H4 (cell line): ENCODE measurements at places on chromosomes 3 and 15. TPM values are rescaled to one million over a fixed set of nuclear protein-coding genes. Genes with fewer than 3 reads are reported as not detected.

- no peak for DNase-seq
Observed at GRCh38 chr15:38539008-38539343, 25.6 kb downstream of the RASGRP1 start.

GRCh38 chr3:174541708-174542315, 317.3 kb upstream of the NAALADL2 start:
- no peak for DNase-seq

- no peak for DNase-seq
Observed at GRCh38 chr3:98741121-98741716, 21.9 kb upstream of the ST3GAL6 start.

DNA sequence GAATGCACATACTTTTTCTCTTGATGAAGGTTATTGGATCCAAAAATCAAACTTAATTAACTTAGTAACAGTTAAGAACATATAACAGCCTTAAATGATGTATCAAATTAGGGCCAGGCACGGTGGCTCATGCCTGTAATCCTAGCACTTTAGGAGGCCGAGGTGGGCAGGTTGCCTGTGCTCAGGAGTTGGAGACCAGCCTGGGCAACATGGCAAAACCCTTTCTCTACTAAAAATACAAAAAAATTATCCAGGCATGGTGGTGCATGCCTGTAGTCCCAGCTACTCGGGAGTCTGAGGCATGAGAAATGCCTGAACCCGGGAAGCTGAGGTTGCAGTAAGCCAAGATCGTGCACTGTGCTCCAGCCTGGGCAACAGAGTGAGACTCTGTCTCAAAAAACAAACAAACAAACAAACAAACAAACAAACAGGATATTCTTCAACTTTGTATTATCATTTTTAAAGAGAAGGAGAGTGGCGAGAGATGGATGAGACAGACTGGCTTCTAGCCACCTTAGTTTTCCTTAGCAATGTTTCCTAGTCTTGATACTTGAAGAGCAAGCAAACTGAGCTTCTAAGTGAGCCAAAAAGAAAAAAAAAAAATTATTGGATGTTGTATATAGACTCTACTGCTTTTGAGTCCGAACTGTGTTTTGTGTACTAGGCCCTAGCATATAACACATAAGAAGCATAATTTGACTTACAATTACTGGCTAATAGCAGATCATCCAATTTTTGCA, 13.8 kb downstream of the SPRED1 start:
- no peak for DNase-seq

DNA sequence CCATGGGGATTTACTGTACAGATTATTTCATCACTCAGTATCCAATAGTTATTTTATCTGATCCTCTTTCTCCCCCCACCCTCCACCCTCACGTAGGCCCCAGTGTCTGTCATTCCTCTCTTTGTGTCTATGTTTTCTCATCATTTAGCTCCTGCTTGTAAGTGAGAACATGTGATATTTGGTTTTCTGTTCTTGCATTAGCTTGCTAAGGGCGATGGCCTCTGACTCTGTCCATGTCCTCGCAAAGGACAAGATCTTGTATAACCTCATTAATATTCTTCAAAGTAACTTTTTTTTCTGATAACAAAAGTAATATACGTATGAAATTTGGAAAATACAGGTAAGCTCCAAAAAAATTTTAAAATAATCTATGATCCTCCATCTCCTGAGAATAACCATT, 67.4 kb downstream of the MAP3K13 start:
- DNase-seq = no peak

- no peak for DNase-seq
Observed at GRCh38 chr15:67197364-67197695, 57.1 kb downstream of the AAGAB start.

- no peak for DNase-seq
Observed at GRCh38 chr3:13496879-13497278, 16.8 kb downstream of the HDAC11 start.

The GP5 gene
- total RNA-seq = not detected in 2 replicates

The FANCD2OS gene
- not detected in 2 replicates for total RNA-seq

The ZMAT3 gene
- total RNA-seq = 4.2 and 5.7 TPM in 2 replicates
